Esophagus squamous epithelium (tissue), 5 donors: ENCODE measurements at places on chromosomes 5 and 9.

GRCh38 chr5:5105531-5105930 is 34.6 kb upstream of the ADAMTS16 start:
- DNase-seq = no peak

DNA sequence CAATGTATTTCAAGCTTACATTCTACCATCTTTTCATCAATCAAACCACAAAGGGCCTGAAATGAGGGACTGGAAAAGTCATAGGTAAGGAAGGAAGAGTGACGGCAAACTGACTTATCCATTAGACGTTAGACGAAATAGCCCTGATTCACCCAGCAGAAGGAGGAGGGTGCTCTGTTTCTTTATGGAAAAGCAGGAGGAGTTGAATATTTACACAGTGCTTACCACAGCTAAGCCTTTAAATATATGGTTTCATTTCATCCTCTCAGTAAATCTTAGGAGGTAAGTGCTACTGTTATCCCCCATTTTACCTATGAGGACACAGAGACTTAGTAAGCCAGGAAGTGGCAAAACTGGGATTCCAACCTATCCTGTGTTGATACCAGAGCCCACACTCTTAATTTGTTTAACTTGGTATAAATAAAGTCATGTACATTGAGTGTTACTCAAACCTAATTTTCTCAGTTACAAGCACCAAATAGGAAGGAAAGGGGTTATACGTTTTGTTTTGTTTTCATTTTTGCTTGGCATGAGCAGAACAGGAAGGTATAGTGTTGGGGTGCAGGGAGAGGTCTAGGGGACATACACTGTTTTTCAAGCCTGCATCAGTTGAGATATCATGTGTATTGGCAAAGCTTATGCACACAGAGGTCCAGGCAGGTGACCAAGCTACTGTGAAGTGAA is 98.1 kb upstream of the IFNK start:
- DNase-seq = no peak

DNA sequence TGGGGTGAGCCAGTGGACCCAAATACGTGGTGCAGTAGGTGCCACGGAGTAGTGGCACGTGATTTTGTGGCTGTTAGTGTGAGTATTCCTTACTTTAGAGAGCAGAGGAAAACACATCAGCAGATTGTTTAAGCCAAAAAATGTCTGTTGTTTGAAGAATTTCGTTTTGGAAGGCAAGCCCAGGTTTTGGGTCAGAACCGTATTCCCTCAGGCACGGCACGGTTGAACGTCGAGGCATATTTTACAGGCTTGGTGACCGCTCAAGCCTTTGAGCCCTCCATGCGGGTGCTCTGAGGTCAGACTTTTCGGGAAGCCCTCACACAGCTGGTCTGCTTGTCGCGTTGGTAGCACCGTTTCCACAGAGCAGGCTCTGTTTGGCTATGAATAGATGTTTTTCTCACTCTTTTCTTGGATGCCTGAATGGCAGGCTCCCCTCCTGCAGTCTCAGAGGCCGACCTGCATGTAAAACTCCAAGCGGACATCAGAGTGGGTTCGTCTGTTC is 27.2 kb downstream of the NEK6 start:
- DNase-seq = no peak

GRCh38 chr9:92737216-92737606 is 27.4 kb downstream of the BICD2 start:
- no peak for DNase-seq

DNA sequence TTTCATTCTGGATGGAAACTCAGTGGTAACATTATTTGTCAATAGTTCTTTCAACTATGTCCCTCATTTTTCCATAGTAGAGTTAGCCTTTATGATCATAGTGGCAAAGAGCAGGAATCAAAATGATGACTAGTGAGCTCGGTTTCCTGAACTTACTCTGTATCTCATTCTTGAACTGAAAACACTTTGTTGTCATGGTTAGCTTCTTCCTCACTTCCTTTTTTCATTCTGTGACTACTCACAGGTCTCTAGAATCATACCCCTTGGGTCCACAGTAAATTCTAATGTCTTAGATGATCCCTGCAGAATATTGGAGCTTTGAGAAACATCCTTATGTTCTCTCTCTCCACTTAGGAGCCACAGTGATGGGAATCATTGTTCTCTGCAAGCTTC is 29.4 kb upstream of the RECK start:
- DNase-seq = no peak

DNA sequence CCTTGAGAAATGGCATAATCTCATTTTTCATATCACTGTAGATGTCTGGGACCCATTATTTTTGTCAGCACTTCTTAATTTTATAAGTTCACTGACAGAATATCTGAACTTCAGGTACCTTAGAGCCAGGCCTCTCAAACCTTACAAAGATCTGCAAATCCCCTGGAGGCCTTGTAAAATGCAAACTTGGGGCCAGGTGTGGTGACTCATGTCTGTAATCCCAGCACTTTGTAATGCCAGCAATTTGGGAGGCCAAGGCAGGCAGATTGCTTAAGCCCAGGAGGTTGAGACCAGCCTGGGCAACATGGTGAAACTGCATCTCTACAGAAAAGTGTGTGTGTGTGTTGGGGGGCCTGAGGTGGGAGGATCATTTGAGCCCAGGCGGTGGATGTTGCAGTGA is 30.8 kb downstream of the RASGRF2 start:
- DNase-seq = no peak

DNA sequence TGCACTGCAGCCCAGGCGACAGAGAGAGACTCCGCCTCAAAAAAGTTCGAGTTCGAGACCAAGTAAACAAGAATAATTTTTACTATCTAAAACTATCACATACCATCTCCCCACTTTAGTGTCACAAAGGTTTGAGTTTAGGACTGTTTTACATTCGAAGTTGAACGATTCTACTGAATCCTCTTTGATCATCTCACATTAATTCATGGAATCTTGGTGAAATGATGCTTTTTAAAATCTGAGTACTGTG is 715 bp upstream of the RPS6 start:
- no peak for DNase-seq

GRCh38 chr5:14213253-14213652 is 70.1 kb downstream of the TRIO start:
- no peak for DNase-seq

- DNase-seq = no peak
Measured at GRCh38 chr9:18359335-18359734, 114.6 kb upstream of the ADAMTSL1 start.

DNA sequence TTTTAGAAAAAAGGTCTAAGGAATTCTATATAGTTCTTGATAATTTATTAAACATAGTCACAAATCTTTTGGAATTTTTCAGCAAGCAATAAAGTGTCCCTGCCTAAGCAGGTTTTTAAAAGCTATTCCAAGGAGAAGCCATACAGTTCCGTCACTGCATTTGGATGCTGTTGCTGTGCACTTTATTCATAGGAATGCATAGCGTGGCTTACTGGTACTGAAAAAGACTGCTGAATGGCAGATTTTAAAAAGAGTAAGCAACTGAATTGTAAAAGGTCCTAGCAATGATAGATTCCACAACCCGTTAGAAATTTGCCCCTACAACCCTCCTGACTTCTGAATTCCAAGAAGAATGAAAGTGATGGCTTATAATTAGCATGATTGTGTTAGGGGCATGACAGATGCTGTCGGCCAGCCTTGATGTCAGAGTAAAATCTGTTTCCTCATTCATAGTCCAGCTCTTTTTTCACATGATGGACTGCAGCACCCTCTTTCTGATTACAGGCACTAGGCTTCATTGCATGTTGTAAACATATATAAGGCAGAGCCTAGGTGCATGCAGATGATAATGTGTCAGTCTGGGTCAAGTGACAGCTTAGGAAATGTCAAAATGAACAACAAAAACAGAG is 227.0 kb downstream of the PDE4D start:
- DNase-seq = no peak

- DNase-seq = no peak
Measured at GRCh38 chr9:18905028-18905882, 127.8 kb downstream of the SAXO1 start.

DNA sequence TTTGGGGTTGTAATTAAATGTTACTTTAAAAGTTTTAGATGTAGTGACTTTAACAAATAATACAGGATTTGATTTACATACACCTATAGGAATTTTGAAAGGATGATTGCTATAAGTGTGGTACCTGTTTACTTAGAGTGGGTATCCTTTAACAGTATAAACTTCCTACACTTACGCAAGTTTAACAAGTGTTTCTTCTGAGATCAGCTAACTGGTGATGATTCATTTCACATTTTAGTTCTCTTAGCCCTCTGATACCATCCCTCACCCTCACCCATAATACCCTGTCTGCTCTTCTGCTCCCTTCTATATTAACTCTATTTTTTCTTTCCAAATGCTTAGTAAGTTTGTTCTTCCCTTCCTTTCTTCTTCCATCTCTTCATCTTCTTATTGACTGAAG is 197.9 kb downstream of the GDNF start:
- no peak for DNase-seq

- no peak for DNase-seq
Measured at GRCh38 chr5:140336388-140336787, 10.0 kb downstream of the HBEGF start.

GRCh38 chr5:169065400-169065799 is 235.5 kb downstream of the SLIT3 start:
- no peak for DNase-seq

GRCh38 chr9:121301881-121302286 is 33.9 kb downstream of the GSN start:
- DNase-seq = no peak

GRCh38 chr5:109399092-109399759 is 10.5 kb downstream of the PJA2 start:
- no peak for DNase-seq

DNA sequence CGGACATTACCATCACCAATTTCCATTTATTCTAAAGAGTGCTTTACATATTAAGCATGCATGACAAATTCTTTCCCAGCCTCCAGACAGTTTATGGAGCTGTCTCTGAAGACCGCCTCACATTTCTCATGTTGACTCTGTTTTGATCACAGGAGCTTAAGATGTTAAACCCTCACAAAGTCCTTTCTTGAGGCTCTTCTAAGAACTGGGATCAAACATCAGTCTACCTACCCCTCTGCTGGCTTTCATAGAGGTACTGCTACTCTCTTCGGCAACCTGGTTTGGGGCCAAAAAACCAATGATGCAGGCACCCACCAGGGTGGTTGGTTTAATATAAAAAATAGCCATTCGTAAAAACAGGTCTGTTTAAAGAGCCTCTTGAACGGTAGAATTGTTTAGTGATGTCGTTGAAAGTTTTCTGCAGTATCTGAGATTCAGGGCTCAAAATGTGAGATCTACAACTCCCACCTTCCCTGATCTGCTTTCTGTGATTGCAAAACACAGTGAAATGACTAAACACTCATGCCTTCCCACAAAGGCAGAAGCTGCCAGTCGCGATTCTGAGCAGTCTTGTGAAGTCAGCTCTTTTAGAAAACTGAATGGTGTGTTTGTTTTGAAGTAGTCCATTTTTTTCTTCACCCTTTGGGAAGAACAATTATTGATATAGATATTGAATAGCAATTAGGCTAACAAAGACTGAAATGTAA is 3.5 kb downstream of the RXFP3 start:
- DNase-seq = no peak

- DNase-seq = no peak
Measured at GRCh38 chr9:104866191-104866590, 61.8 kb downstream of the ABCA1 start.

DNA sequence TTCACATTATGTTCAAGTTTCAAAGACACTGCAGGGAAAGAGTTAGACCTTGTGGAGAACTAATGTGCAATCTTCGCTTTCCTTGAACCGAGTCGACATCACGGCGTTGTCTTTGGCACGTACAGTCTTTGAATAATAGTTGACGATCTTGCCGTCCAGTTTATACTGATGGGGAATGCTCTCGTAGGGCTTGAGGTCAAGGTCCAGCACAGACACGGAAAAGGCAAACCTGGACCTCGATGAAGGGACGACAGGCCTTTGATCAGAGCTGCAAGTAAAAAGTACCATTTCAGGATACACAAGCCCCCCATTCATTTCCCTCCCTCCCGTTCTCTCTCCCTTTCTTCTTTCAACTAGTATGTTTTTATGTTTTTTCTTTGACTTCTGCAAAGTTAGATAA is 54.1 kb downstream of the IPPK start:
- no peak for DNase-seq

- DNase-seq = no peak
Measured at GRCh38 chr5:159850160-159850559, 66.1 kb upstream of the ADRA1B start.

GRCh38 chr5:178210686-178211085 is 6.4 kb downstream of the HNRNPAB start:
- no peak for DNase-seq

GRCh38 chr9:120393386-120394057 is 186.4 kb downstream of the CDK5RAP2 start:
- DNase-seq = no peak

DNA sequence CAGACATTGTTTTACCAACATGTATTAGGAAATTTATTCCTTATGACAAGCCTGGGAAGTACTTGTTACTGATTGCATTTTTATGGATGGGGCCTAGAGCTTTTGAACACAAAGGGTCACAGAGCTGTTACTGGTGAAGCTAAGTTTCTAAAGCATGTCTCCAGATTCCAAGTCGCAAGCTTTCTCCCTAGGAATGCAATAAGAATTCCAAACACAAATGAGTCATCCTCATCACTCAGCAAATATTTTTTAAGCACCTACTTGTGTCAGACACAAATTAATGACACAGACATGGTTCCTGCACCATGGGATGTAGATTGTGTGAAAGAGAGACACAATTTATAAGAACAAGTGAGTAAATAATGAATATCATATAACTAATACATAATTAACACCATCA is 11.0 kb upstream of the SH3RF2 start:
- DNase-seq = no peak

DNA sequence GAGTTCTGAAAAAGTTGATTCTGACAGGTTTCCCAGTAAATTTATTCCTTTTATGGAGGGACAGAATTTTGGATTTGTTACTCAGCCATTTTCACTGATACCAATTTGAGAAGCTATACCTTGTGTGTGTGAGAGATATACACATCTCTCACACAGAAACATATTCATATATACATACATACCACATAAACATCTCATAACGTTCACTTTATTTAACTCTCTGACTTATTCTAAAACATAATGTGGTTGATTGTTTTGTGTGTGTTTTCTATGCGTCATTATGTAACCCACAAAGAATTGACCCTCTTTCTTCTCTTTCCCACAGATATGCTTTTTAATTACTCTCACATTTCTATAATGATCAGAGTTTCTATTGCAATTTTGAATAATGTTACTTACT is 570.8 kb upstream of the TLE4 start:
- DNase-seq = no peak

- no peak for DNase-seq
Measured at GRCh38 chr5:12016159-12016746, 112.0 kb upstream of the CTNND2 start.

DNA sequence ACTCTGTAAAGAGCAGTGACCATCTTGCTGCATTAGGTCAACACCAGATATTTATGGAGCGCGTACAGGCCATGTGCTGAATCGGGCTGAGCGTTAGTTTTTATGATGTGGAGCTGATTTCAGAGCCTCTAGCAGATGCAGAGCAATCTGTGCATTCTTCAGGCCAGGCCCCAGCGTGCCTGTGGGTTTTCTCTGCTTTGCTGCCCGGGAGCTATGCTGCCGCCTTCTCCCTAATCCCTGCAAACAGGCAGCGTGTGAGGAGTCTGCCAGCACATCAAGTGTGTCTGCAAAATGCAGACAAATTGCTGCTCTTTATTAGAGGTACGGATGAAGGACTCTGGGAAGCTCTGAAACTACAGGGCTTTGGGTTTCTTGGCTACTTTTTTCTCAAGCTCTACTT is 170.0 kb downstream of the NTRK2 start:
- DNase-seq = no peak

- DNase-seq = no peak
Measured at GRCh38 chr9:107169796-107170195, 113.3 kb upstream of the RAD23B start.

- DNase-seq = no peak
Measured at GRCh38 chr5:5343568-5343967, 78.9 kb upstream of the ICE1 start.

- DNase-seq = no peak
Measured at GRCh38 chr5:133916914-133917313, 51.5 kb downstream of the C5orf15 start.
